ENCODE measurements at places on chromosomes 7 and 10.
A peak's percentile ranks its signal among the peaks of the same experiment; 100 is the strongest.

GRCh38 chr10:15352836-15353235 is 18.3 kb downstream of the FAM171A1 start:
- H3K27me3 ChIP-seq: no peaks in the 10 kb centered on the region
- no peak for DNase-seq
- peaks cover 10% of the 10 kb centered on the region for H3K4me1 ChIP-seq

GRCh38 chr7:156819733-156820295 is 73.2 kb downstream of the LMBR1 start:
- H3K27ac ChIP-seq: no peak overlapping the region
- H3K36me3 ChIP-seq: peaks cover 6% of the 10 kb centered on the region
- H3K4me3 ChIP-seq: no peak overlapping the region
- no peaks in the 10 kb centered on the region for H3K4me1 ChIP-seq
- no peaks in the 10 kb centered on the region for H3K27me3 ChIP-seq

GRCh38 chr7:85478530-85478929 is 291.7 kb upstream of the SEMA3D start:
- H3K27me3 ChIP-seq: no peaks in the 10 kb centered on the region
- H3K4me3 ChIP-seq: no peak overlapping the region
- H3K4me1 ChIP-seq: no peaks in the 10 kb centered on the region
- no peaks in the 10 kb centered on the region for H3K36me3 ChIP-seq
- no peak for DNase-seq

DNA sequence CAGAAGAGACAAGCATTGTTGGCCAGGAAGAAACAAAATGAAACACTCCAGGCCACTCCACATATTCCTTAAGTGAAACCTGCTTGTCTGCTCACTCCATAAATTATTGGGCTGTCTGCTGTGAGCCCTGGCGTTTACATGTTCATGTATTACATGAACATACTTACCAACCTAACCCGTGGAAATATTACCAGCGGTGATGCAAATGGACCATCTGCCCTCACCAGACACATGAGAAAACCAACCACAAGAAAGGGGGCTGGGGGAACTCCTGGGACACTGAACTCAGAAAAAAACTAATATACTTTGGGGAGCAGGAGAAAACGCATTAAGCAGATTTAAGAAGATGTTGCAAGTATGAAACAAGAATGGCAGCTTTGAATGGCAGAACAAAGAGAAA is 731.2 kb upstream of the IGFBP3 start:
- H3K4me1 ChIP-seq: no peaks in the 10 kb centered on the region
- no peaks in the 10 kb centered on the region for H3K36me3 ChIP-seq
- H3K4me3 ChIP-seq: no peak overlapping the region
- H3K27ac ChIP-seq: no peak overlapping the region
- H3K27me3 ChIP-seq: no peaks in the 10 kb centered on the region

DNA sequence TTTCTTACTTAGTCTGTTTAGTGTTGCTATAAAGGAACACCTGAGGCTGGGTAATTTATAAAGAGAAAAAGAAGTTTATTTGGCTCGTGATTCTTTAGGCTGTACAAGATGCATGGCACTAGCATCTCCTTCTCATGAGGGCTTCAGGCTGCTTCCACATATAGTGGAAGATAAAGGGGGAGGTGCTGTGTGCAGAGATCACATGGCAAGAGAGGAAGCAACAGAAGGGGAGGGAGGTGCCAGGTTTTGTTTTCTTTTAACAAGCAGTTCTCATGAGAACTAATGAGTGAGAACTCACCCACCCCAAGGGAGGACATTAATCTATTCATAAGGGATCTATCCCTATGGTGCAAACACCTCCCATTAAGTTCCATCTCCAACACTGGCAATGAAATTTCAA is 17.3 kb downstream of the CYP2E1 start:
- H3K4me3 ChIP-seq: no peak overlapping the region
- no peaks in the 10 kb centered on the region for H3K36me3 ChIP-seq
- DNase-seq: no peak
- no peak overlapping the region for H3K27ac ChIP-seq
- peaks cover 48% of the 10 kb centered on the region for H3K27me3 ChIP-seq

DNA sequence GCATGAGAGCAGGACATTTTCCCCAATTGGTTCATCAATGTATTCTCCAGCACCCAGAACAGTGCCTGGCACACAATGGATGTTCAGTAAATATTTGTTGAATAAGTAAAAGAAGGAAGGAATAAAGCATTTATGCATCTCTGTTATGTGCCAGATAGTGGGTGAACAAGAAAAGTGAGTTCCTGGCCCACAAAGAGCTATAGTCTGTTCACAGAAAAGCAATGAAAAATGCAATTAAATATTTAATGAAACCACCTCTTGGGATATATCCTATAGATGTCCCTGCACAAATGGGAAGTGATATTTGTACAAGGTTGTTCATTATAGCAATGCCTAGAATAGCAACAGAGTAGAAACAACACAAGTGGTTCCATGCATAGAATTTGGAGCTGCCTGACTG is 2.1 kb downstream of the ABCA13 start:
- no peaks in the 10 kb centered on the region for H3K4me1 ChIP-seq
- DNase-seq: no peak
- no peaks in the 10 kb centered on the region for H3K27me3 ChIP-seq
- H3K4me3 ChIP-seq: no peak overlapping the region
- no peak overlapping the region for H3K27ac ChIP-seq
- no peaks in the 10 kb centered on the region for H3K36me3 ChIP-seq

DNA sequence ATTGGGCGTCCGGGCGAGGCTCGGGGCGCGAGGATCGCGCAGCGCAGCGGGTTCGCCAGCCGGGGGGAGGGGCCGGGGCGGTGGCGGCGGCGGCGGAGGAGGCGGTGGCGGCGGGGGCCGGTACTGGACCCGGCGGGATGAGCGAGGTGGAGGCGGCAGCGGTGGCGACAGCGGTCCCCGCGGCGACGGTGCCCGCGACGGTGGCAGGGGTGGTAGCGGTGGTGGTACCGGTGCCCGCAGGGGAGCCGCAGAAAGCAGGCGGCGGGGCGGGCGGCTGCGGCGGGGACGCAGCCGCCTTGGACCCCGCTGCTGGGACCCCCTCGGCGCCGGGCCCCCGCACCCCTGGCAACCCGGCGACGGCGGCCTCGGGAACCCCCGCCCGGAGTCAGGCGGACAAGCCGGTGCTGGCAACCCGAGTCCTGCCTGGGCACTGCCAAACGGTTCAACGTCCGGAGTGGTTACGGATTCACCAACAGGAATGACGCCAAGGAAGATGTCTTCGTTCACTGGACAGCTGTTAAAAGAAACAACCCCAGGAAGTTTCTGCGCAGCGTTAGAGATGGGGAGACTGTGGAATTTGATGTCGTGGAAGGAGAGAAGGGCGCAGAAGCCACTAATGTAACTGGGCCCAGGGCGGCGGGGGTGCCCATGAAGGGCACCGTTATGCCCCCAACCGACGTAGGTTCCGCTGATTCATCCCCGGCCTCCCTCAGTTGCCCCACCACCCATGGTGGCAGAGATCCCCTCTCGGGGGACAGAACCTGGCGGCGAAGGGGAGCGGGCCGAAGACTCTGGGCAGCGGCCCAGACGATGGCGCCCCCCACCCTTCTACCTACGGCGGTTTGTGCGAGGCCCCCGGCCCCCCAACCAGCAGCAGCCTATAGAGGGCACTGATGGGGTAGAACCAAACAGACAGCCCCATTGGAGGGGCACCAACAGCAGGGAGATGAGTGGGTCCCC is 100.3 kb upstream of the CPXM2 start:
- no peaks in the 10 kb centered on the region for H3K36me3 ChIP-seq
- H3K4me1 ChIP-seq: peaks cover 18% of the 10 kb centered on the region
- H3K4me3 ChIP-seq: peak overlapping the region; percentile 17
- DNase-seq: no peak
- peaks cover 92% of the 10 kb centered on the region for H3K27me3 ChIP-seq

DNA sequence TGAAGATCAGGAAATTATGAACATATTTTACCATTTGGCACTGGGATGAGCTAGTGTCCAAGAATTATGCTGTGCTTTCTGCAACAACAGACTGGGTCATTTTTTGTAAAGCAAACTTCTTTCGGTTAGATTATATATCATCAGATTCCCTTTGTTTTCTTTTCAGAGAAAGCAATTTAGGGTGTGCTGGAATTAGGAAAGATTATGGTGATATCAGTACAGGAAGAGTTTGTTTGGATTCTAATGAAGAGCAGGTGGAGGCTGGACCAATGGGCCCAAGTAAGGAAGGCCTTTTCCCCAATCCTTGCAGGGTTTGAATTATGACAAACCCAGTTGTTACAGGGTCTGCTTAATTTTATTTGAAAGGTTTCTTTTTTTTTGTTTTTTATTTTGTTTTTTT is 1092.8 kb downstream of the KCNMA1 start:
- peaks cover 10% of the 10 kb centered on the region for H3K4me1 ChIP-seq
- no peak overlapping the region for H3K4me3 ChIP-seq
- H3K27ac ChIP-seq: no peak overlapping the region
- DNase-seq: no peak
- no peaks in the 10 kb centered on the region for H3K36me3 ChIP-seq
- no peaks in the 10 kb centered on the region for H3K27me3 ChIP-seq

GRCh38 chr10:61040399-61041016 is 96.5 kb upstream of the RHOBTB1 start:
- H3K36me3 ChIP-seq: no peaks in the 10 kb centered on the region
- H3K4me1 ChIP-seq: no peaks in the 10 kb centered on the region
- H3K27me3 ChIP-seq: no peaks in the 10 kb centered on the region
- no peak for DNase-seq
- H3K27ac ChIP-seq: no peak overlapping the region

DNA sequence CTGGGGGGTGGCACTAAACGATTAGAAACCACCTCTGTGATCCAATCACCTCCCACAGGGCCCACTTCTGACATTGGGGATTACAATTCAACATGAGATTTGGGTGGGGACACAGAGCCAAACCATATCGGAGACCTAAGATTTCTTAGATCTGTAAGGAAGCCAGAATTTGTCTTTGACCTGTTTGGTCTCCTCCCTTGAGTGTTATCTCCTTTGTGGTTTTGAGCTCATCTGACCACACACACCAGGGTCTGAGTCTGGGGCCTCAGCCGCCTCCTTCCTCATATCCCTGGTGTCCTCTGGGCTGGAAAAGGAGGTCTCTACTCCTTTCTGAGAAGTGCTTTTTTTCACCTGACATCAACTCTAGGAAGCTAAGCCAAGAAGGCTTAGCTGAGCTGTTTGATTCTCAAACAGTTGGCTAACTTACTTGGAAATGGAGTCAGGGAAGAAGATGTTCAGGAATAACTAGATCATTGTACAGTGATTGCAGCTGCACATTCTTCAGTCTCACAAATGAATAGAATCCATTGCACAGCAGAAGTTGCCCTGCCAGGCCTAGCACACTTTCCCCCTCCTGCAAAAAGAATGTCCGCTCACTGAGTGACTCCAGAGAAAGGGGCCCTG is 167.4 kb downstream of the ARHGAP21 start:
- peaks cover 11% of the 10 kb centered on the region for H3K4me1 ChIP-seq
- no peaks in the 10 kb centered on the region for H3K27me3 ChIP-seq
- no peaks in the 10 kb centered on the region for H3K36me3 ChIP-seq

DNA sequence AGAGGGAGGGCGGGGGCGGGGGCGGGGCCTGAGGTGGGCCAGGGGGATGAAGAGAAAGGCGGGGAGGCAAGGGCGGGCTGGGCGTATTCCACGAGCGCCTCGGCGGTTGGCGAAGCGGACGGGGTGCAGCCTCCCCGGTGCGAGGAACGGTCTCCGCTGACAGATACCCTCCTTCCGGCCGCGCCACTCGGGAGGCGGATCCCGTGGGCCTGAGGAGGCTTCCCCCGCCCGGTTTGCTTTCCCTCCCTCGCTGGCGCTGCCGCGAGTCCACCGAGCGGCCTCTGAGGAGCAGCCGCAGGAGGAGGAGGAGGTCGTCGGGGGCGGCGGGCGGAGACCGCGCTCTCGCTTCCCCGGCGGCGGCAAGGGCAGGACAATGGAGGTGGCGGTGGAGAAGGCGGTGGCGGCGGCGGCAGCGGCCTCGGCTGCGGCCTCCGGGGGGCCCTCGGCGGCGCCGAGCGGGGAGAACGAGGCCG is at the start of gene TRIM24:
Gene TRIM24 (plus strand): TSS at position 84 of the 473 bp plus-strand sequence. CDS start 290 bp downstream, at position 374.
- peaks cover 34% of the 10 kb centered on the region for H3K4me1 ChIP-seq
- H3K36me3 ChIP-seq: no peaks in the 10 kb centered on the region
- peak within 1 kb of the TSS; percentile 93 for H3K4me3 ChIP-seq
- H3K27me3 ChIP-seq: no peaks in the 10 kb centered on the region
- H3K27ac ChIP-seq: peak within 1 kb of the TSS; percentile 97

DNA sequence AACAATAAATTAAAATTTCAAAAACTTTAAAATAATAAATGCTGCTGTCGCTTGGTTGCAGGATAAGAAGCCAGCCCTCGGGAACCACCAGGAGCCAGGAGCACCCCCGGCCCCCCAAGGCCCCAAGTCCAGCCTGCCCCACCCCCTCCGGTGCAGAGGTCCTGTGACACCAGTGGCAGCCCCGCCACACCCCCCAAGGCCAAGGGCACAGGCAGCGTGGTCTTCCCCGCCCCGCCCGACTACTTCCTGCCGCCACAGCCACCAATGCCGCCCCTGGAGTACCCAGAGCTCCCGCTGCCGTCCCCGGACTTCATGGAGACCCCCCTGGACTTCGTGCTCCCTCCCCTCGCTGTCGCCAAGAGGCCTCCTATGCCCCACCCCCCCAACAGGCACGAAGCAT is 44.5 kb upstream of the PDSS1 start:
- H3K4me1 ChIP-seq: no peaks in the 10 kb centered on the region
- H3K4me3 ChIP-seq: no peak overlapping the region
- no peak overlapping the region for H3K27ac ChIP-seq
- peaks cover 13% of the 10 kb centered on the region for H3K27me3 ChIP-seq

DNA sequence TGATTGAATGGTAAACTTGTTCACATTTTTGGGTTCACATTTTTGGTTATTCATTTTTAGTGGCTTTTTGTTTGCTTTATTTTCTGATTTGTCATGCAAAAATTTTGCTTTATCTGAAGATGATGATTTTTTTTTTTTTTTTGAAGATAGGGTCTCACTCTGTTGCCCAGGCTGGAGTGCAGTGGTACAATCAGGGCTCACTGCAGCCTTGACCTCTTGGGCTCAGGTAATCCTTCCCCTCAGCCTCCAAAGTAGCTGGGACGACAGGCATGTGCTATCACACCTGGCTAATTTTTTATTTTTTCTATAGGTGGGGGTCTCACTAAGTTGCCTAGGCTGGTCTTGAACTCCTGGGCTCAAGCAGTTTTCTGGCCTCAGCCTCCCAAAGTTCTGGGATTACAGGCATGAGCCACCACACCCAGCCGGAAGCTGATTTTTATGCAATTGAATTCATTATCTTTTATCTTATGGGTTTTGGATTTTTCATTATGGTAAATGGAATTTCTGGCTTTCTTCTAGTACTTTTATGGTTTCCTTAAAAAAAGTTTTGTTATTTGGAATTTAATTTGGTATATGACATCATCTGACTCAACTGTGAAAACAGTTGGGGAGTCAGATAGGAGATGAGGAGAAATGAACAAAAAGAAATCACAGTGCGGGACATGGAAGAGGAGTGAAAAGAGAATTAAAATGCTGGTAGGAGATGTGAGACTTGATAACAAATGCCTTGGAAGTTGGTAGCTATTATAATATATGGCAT is 158.7 kb downstream of the LRMDA start:
- no peak for DNase-seq
- peaks cover 3% of the 10 kb centered on the region for H3K4me1 ChIP-seq
- H3K36me3 ChIP-seq: no peaks in the 10 kb centered on the region
- no peak overlapping the region for H3K27ac ChIP-seq
- H3K27me3 ChIP-seq: no peaks in the 10 kb centered on the region
- H3K4me3 ChIP-seq: no peak overlapping the region

GRCh38 chr7:77330169-77330882 is 85.8 kb downstream of the GSAP start:
- peak overlapping the region; percentile 74 for H3K27ac ChIP-seq
- no peak overlapping the region for H3K4me3 ChIP-seq
- no peaks in the 10 kb centered on the region for H3K27me3 ChIP-seq
- no peak for DNase-seq
- H3K4me1 ChIP-seq: peaks cover 56% of the 10 kb centered on the region

- DNase-seq: no peak
- H3K36me3 ChIP-seq: no peaks in the 10 kb centered on the region
- H3K27ac ChIP-seq: no peak overlapping the region
- no peaks in the 10 kb centered on the region for H3K4me1 ChIP-seq
- H3K4me3 ChIP-seq: no peak overlapping the region
Measured at GRCh38 chr10:106661767-106662140, 502.8 kb downstream of the SORCS1 start.

Data from left ventricle myocardium inferior (tissue), 1 donor.